Activated T-cell treated with anti-CD3 and anti-CD28 coated beads for 4 hours (primary cell): ENCODE measurements at places on chromosomes 5 and 9.

GRCh38 chr5:73728493-73729273, 102.7 kb downstream of the ARHGEF28 start:
- no peak for DNase-seq

GRCh38 chr5:85357309-85357708, 972.6 kb upstream of the EDIL3 start:
- DNase-seq: no peak

GRCh38 chr9:9337129-9337528, 1275.7 kb downstream of the PTPRD start:
- no peak for DNase-seq

DNA sequence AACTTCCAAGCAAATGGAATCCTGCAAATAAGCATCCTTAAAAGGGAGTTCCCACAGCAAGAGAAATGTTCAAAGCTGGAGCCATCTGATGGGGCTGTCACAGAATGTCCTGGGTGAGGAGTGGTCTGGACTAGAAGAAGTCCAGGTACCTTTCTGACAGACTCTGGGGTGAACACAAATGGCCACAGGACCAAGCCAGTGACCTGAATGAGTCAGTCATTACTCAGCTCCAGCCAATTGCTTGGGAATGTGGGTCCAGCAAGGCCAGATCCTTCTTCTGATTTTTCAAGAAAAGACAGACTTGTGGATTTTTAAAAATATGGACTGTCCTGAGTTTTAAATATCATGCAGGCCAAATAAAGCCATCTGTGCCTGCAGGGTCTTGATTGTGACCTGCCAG, 30.1 kb downstream of the GALNT10 start:
- no peak for DNase-seq

- no peak for DNase-seq
Measured at GRCh38 chr5:135429301-135430134, 17.6 kb downstream of the DCANP1 start.

- DNase-seq: no peak
Measured at GRCh38 chr5:34957321-34957720, 28.0 kb downstream of the DNAJC21 start.

DNA sequence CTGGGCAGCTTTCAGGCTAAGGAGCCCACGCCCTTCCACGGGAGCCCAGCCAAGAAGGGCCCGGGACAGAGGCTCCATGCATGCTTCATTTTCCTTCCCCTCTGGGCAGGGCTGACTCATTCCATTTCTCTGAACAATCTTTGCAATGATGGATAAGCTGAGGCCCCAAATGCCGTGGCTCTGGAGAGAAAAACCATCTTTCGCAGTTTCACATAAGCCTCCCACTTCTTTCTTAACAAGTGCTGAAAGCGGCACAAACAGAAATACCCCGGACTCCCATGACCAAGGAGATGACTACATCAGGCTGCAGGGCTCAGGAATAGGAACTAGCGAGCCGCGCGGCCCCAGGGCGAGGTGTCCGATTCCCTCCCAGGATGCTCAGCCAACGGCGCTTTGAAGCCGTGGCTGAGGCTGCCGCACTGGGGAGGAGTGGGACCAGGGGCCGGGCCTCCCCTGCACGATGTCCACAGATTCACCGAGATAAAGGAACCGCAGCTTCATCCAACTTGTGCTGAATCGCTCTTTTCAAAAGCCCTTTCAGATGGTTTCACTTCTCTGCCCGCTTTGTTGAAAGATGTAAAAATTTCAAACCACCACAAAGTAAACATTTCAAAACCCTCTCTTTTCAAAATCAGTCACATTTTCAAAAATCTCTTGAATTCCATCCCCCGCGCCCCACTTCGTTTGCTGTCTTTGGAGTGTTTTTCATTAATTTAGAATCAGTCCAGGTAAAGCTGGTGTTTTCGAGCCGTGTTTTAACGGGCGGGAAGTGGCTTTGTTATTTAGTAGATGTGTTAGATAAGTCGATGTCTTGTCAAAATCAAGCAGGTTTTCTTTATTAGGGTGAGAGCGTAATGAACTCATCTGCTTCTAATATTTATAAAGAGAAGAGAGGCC, 96.5 kb upstream of the LMX1B start:
- DNase-seq: no peak

DNA sequence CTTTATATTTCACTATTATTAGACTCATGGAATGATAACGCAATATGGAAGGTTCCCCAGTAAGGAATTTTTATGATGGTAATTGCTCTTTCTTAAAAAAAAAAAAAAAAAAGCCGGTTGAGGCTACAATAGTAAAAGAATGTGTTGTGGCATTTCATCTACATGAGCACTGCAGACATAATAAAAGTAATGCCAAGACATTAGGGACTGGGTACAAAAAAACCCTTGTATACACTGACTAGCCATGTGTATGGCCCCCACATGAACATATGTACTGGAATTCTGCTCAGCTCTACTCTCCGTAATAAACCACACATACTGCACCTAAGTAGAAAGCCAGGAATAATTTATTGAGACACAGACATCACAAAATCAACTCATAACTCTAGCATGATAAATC, 218.4 kb downstream of the ADAMTS6 start:
- no peak for DNase-seq

- no peak for DNase-seq
Measured at GRCh38 chr5:149674686-149675085, 55.4 kb upstream of the PPARGC1B start.

GRCh38 chr5:150616024-150616470, 24.4 kb upstream of the SYNPO start:
- no peak for DNase-seq

GRCh38 chr5:143582176-143582575, 178.7 kb upstream of the NR3C1 start:
- DNase-seq: no peak

- DNase-seq: no peak
Measured at GRCh38 chr5:5933651-5934050, 444.7 kb downstream of the MED10 start.

- no peak for DNase-seq
Measured at GRCh38 chr9:6128030-6128429, 87.6 kb upstream of the IL33 start.

DNA sequence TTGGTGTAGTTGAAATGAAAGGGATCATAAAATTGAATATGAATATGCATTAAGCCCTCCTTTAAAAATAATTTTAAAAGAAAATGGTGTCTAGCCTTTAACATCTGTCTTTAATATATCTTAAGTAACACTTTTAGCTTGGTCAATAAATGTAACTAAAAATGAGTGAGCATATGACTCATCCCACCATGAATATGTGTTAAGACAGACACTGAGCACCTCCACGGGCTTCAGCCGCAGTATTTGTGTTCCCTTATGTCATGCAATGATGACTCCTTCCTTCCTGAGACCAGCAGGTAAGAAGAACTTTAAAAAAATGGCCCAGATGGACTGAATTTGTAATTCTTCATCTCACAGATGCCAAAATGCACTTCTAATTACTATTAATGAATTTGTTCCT, 563.2 kb downstream of the NR2F1-AS1 start:
- no peak for DNase-seq
